Mammary epithelial cell (primary cell): ENCODE measurements at places on chromosomes 1 and 21. TPM values are rescaled to one million over a fixed set of nuclear protein-coding genes. Genes with fewer than 3 reads are reported as not detected.

The CD34 gene
- not detected for total RNA-seq

- DNase-seq: peak; percentile 50
These were observed 844 bp downstream of the ZMYM6 start for GRCh38 chr1:35030756-35031446.

- no peak for DNase-seq
These were observed 11.3 kb downstream of the RWDD2B start for GRCh38 chr21:29007810-29008209.

GRCh38 chr1:227924833-227925574, 22.7 kb downstream of the WNT9A start:
- no peak for DNase-seq

DNA sequence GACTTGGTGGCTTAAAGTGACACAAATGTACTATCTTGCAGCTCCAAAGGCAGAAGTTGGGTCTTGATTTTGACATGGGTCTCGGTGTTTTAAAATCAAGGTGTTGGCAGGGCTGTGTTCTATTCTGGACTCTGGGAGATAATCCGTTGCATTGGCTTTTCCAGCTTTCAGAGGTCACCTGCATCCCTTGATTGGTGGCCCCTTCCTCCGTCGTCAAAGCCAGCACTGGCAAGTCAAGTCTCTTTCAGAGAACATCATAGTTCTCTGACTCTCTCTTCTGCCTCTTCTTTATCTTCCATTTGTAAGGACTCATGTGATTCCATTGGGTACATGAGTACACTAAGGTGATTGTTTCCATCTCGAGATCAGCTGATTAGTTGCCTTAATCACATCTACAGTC, 172.1 kb downstream of the CAMTA1 start:
- no peak for DNase-seq

DNA sequence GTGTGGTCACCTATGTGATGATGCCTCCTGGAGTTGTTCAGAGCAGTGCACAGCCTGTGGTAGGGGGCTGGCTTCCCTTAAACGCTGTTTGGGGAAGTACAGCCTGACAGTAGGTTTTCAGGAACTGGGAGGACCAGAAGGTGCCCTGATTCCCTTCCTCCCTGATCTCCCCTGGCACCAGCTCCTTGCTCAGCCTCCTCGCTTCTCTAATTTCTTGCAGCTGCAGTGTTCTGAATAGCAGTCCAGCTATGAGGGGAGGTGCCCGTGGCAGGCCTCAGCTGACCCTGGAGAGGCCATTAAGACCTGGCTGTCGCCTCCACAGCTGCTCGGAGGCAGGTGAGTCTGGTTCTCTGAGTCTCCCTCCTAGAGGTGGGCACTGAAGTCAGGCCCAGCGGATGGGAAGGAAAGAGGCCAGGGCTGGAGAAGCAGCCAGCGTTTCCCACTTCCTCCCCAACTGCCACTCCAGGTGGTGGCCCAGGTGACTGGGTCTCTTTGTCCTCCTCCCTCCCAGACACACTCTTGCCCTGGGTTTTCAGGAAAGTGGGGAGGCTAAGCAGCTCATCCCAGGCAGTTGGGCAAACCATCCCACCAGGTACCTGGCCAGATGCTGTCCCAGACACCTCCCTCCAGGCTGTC, 52.0 kb upstream of the RPL11 start:
- no peak for DNase-seq
